ENCODE measurements at places on chromosomes 7 and 10.

GRCh38 chr10:124292911-124293615 lies 125.7 kb downstream of the OAT start:
- DNase-seq = no peak

DNA sequence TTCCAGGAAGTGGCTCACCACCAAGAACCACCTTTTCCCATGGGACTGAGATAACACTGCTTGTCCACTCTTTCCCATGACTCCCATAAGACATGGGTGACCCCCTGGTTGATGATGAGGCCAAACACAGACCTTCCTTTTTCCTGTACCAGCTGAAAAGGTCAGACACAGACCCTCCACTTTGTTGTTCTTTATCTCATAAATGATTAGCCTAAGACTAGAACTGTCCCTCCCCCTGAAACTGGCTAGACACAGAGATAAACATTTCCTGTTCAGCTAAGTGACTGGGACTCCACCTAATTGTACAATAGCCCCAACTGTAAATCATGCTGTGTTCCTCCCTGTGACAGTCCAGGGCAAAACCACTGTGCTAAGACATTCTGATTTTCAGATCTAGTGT lies 8.2 kb upstream of the NRG3 start:
- DNase-seq = no peak

- DNase-seq = peak; percentile 51
These were observed 26.9 kb downstream of the PRSS2 start for GRCh38 chr7:142797391-142798377.

DNA sequence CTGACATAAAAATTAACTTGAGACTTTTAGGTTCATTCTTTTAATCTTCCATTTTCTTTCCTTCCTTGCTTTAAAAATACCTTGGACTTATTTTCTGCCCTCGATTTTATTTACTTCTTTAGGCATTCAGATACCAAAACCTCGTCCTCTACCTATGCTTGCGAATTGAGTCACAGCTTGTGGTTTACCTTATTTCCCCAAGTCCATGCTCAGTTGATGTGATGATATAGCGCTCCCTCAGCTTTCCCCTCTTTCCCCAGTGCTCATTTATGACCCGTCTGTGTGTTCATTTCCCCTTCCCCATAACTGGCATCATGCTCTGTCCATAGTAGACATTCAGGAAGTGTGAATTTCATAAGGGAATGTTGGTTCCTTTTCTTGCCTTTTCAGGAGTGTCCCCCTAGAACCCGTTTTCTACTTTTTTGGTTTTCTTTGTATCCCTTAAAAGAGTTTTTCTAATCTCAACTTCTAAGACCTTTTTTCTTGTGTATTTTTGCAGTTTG lies 19.1 kb upstream of the PRKRIP1 start:
- no peak for DNase-seq

GRCh38 chr7:42311195-42311594 lies 74.2 kb upstream of the GLI3 start:
- DNase-seq = no peak

GRCh38 chr7:15662451-15662850 lies 24.0 kb downstream of the MEOX2 start:
- DNase-seq = no peak

DNA sequence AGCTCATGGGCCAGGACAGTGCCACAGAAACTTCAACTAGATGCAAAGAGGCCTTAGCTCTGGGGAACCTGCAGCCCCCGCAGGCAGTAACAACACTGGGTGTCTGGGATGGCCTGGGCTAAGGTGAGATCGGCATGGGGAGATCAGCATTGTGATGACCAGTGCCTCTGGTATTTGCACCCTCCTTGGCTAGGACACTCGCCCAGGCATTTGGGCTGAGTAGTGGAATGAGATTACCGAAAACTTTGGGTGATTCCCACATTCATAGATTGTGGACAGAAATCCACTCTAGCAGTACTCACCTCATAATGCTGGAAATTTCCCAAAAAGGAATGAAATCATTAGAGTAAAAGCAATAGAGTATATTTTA lies 70.6 kb upstream of the ZMIZ2 start:
- DNase-seq = no peak

GRCh38 chr10:128339753-128340152 lies 213.5 kb upstream of the MKI67 start:
- DNase-seq = no peak

All from activated B cell treated with CpG ODN at 0.5 μM for 24 hours (primary cell).